PC-9 (cell line): ENCODE measurements at places on chromosomes 4 and X.

GRCh38 chr4:7134737-7135388 lies 57.5 kb upstream of the SORCS2 start:
- DNase-seq, result no peak
- H3K27ac ChIP-seq, result no peak overlapping the region
- H3K27me3 ChIP-seq, result no peaks in the 10 kb centered on the region; the same call in 1 of the 2 replicates
- H3K4me1 ChIP-seq, result no peaks in the 10 kb centered on the region
- H3K36me3 ChIP-seq, result no peaks in the 10 kb centered on the region

GRCh38 chr4:87423317-87424098 lies 1.1 kb downstream of the NUDT9 start:
- H3K4me1 ChIP-seq, result peaks cover 13% of the 10 kb centered on the region; the same call in 1 of the 2 replicates
- DNase-seq, result no peak
- H3K4me3 ChIP-seq, result peak overlapping the region; percentile 87
- no peaks in the 10 kb centered on the region for H3K27me3 ChIP-seq

GRCh38 chr4:73178389-73178788 lies 80.2 kb downstream of the ANKRD17 start:
- no peaks in the 10 kb centered on the region for H3K27me3 ChIP-seq
- no peak overlapping the region for H3K4me3 ChIP-seq
- DNase-seq, result no peak
- H3K36me3 ChIP-seq, result peaks cover 7% of the 10 kb centered on the region
- no peak overlapping the region for H3K27ac ChIP-seq

DNA sequence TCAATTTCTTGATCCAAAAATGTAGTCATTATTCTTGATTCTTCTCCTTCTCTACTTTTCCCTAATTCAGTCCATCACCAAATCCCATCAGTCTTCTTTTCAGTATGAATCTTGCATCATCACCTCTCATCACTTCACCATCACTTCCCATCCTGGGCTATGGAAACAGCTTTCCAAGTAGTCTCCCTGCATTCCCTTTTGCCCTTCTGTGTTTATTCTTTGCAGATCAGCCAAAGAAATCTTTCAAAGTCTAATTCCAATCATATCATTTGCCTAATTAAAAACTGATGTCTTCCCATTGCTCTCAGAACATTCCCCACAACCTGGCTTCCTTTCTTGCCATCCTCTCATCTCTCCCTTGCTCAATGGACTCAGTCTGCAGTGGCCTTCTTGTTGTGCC lies 201.7 kb upstream of the ADAMTS3 start:
- no peaks in the 10 kb centered on the region for H3K36me3 ChIP-seq
- no peaks in the 10 kb centered on the region for H3K27me3 ChIP-seq
- no peak overlapping the region for H3K27ac ChIP-seq

GRCh38 chr4:112003231-112003907 lies 141.9 kb upstream of the FAM241A start:
- no peaks in the 10 kb centered on the region for H3K36me3 ChIP-seq
- H3K27ac ChIP-seq, result no peak overlapping the region
- no peaks in the 10 kb centered on the region for H3K27me3 ChIP-seq
- no peaks in the 10 kb centered on the region for H3K4me1 ChIP-seq
- no peak overlapping the region for H3K4me3 ChIP-seq
- DNase-seq, result no peak

DNA sequence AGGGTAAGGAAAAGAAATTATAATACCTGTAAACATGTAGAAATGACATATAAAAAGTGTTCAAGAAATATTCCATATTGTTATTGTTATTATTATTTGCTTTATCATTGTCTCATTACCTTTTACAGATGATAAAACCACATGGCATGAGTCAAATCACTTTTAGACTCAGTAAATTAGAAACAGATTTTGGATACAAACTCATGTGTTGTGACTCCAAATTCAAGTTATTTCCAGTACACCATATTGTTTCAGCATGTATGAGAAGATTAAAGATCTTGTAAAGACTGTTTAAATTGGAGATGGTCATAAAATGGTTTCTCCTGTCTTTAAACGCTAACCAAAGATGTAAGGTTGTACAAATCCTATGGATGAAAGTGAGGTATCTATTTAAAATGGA lies 18.1 kb downstream of the PPP1R2C start:
- H3K4me3 ChIP-seq, result no peak overlapping the region
- no peaks in the 10 kb centered on the region for H3K36me3 ChIP-seq
- H3K27me3 ChIP-seq, result no peaks in the 10 kb centered on the region
- DNase-seq, result no peak

DNA sequence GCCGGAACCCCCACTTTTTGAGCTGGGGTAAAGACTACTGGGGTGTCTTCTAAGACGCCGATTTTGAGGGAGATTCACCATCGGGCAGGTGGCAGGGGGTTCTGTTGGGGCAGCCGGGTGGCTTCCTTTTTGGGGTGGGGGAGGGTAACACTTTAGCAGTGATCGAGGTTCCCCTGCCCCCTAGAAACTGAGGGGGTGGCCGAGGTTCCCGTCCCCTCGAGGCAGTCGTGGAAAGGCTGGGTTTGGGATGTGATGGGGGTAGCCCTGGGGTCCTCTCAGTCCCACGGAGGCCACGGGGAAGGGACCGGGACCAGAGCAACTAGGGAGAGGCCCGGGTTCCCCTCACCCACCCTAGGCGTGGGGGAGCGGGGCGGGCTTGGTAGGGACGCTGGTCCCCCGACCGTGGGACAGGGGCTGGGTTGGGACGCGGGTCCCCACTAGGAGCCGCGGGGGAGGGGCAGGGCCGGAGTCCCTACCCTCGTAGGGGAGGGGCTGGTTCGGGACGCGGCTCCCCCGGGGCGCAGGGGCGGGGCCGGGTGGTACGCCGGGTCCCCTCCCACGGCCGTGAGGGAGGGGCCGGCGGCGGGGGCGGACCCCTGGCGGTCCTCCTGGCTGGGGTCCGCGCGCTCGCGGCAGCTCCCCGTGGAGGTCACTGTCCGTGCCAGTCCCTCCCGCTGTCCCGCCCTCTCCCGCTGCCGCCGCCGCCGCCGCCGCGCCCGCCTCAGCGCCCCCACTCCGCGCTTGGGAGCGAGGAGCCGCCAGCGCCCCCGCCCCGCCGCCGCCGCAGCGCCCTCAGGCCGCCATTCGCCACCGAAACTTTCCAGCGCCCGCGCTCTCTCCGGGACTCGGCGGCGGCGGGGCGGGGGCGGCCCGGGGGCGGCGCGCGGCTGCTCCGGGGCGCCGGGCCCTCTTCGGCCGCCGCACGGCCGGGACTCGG lies at the start of gene TBL1X:
Gene TBL1X, plus strand, starts transcription at position 624 of the 937 bp plus-strand sequence. CDS start 188,529 bp downstream, outside the sequence.
- peak within 1 kb of the TSS; percentile 95 for H3K27ac ChIP-seq
- H3K27me3 ChIP-seq, result no peaks in the 10 kb centered on the region
- DNase-seq, result no peak
- no peaks in the 10 kb centered on the region for H3K36me3 ChIP-seq
- H3K4me3 ChIP-seq, result peak within 1 kb of the TSS; percentile 73
- peaks cover 21% of the 10 kb centered on the region for H3K4me1 ChIP-seq

DNA sequence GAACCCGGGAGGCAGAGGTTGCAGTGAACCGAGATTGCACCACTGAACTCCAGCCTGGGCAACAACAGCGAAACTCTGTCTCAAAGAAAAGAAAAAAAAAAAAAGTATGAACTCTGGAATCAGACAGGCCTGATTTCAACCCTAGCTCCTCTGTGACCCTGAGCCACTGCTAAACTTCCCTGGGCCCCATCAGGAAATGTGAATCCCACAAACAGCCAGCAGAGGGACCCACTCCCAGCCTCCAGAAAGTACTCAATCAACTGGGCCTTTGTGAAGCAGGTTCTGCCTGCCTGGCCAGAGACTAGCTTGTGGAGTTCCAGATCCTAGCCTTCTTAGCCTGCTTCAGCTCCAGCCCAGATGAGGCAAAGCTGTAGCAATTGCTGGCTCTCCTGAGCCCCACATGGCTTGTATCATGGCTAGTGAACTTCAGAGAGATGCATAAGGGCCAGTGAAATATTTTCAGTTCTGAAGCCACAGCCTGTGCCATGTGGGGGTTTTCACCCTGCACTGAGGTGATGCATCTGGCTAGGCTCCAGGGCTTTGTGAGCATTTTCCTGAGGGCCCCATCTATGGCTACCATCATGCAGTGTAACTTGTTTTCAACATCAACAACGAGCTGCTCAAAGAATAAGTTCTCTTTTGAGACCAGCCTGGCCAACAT lies 7.2 kb upstream of the IDS start:
- H3K27me3 ChIP-seq, result no peaks in the 10 kb centered on the region
- H3K27ac ChIP-seq, result peak overlapping the region; percentile 85
- H3K36me3 ChIP-seq, result no peaks in the 10 kb centered on the region
- peaks cover 44% of the 10 kb centered on the region for H3K4me1 ChIP-seq
- no peak overlapping the region; the same call in 1 of the 2 replicates for H3K4me3 ChIP-seq
- DNase-seq, result peak; percentile 71

DNA sequence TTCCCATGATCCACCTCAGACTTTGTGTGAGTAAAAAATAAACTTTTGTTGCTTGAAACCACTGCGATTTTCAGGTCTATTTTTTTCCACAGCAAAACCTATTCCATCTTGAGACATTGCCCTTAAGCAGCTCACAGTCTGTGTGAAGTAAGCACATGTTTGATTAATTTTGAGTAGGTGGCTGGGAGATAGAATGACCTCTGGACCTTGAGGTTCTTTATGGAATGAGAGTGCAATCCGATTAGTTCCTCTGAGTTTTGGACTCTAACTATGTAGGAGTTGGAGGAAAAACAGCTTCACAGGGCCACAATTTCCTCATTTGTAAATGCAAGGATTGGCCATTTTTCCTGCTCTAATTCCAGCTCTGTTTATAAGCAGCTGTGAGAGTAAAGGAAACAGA lies 234.1 kb upstream of the IGFBP7 start:
- no peak overlapping the region for H3K4me3 ChIP-seq
- H3K4me1 ChIP-seq, result no peaks in the 10 kb centered on the region
- no peak overlapping the region for H3K27ac ChIP-seq
- no peaks in the 10 kb centered on the region for H3K27me3 ChIP-seq
- DNase-seq, result no peak
- no peaks in the 10 kb centered on the region for H3K36me3 ChIP-seq

- peaks cover 26% of the 10 kb centered on the region for H3K4me1 ChIP-seq
- H3K36me3 ChIP-seq, result peaks cover 13% of the 10 kb centered on the region; the same call in 1 of the 2 replicates
- no peaks in the 10 kb centered on the region for H3K27me3 ChIP-seq
- peak overlapping the region; percentile 67 for H3K27ac ChIP-seq
- H3K4me3 ChIP-seq, result peak overlapping the region; percentile 24; the same call in 1 of the 2 replicates
These were observed 10.1 kb downstream of the WDR1 start for GRCh38 chr4:10106421-10107039.

GRCh38 chr4:26238778-26239679 lies 81.8 kb upstream of the RBPJ start:
- no peak for DNase-seq
- H3K4me1 ChIP-seq, result peaks cover 37% of the 10 kb centered on the region
- H3K4me3 ChIP-seq, result no peak overlapping the region
- H3K36me3 ChIP-seq, result no peaks in the 10 kb centered on the region

DNA sequence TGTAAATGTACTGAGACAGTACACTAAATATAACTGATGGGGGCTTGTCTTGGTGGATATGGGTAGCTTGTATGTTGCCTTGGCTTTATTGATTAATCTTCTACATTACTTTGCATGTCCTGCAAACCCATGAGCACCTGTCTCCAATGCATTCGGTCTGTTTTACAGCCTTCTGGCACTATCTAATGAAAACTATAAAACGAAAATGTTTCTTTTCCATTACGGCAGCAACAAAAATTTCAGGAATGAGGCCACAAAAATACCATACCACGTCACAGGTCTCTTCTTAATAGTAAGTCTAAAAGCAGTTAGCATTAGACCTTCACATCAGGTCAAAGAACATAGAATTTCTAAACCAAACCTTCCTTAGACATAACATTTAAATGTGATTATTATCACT lies 49.8 kb downstream of the EDNRA start:
- no peaks in the 10 kb centered on the region for H3K4me1 ChIP-seq
- no peak overlapping the region for H3K4me3 ChIP-seq

DNA sequence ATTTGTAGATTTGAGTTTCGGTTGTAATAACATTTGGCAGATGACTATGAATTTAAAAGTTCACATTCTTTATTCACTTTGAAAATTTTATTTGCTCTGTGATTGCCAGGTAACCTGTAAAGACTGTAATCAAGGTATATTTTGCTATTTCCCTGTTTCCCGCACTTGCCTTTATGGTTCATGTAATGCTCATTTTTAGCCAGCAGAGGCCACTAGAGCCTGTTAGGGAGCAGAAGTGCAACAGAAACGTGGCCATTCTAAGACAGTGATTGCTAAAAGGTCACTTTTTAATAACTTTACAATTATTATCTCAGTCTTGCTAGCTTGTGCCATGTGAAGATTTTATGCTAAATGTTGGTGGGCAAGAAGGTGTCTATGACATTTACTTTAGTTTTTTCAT lies 12.4 kb downstream of the YIPF6 start:
- DNase-seq, result no peak
- no peak overlapping the region for H3K4me3 ChIP-seq
- H3K36me3 ChIP-seq, result peaks cover 16% of the 10 kb centered on the region; the same call in 1 of the 2 replicates
- peaks cover 4% of the 10 kb centered on the region; the same call in 1 of the 2 replicates for H3K4me1 ChIP-seq
- H3K27me3 ChIP-seq, result no peaks in the 10 kb centered on the region
- no peak overlapping the region for H3K27ac ChIP-seq

- 0 out of 2 replicates have a peak, but pooled peaks cover 6% of the 10 kb centered on the region for H3K4me1 ChIP-seq
- no peak overlapping the region for H3K4me3 ChIP-seq
- DNase-seq, result no peak
- H3K36me3 ChIP-seq, result no peaks in the 10 kb centered on the region
- no peaks in the 10 kb centered on the region for H3K27me3 ChIP-seq
- H3K27ac ChIP-seq, result no peak overlapping the region
These were observed 18.8 kb upstream of the VSIG1 start for GRCh38 chrX:108025954-108026600.

DNA sequence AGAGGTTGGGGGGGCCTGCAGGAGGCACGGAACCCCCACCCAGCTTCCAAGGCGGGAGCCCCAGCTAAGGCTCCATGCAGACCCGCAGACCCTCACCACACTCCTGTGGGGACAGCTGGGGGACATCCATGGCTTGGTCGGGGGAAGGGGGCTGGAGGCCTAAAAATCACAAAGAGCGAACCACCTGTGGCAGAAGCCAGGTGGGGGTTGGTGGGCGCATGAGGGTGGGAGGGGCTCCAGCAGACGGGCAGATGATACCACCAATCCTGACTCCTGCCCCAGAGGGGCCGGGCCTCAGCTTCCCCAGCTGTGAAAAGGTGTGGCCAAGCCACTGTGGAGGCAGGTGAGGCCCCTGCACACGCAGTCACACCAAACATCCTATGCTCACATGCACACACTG lies 111.6 kb downstream of the FAM53A start:
- H3K4me3 ChIP-seq, result no peak overlapping the region
- no peak for DNase-seq
- no peaks in the 10 kb centered on the region for H3K36me3 ChIP-seq
- H3K27me3 ChIP-seq, result peaks cover 36% of the 10 kb centered on the region
- no peak overlapping the region for H3K27ac ChIP-seq
- H3K4me1 ChIP-seq, result no peaks in the 10 kb centered on the region

DNA sequence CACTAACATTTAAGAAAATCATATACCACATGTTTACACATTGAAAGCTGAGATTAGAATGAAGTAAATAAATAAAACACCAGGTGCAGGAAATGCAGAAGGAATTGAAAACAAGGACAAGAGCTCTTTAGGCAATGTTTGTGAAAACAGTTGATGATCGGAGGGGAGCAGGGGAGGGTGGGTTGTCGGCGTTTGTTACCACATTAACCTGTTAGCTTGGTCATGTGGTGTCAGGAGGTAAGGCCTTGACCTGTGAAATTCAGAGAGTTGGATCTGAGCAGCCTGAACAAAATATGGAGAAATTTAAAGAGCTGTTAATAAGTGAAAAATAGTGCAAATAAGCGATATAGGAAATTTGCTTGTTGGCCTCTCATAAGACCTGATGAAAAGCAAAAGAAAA lies 759.9 kb downstream of the PDHA2 start:
- DNase-seq, result no peak
- no peak overlapping the region for H3K4me3 ChIP-seq
- no peaks in the 10 kb centered on the region for H3K27me3 ChIP-seq
- H3K4me1 ChIP-seq, result no peaks in the 10 kb centered on the region
- no peaks in the 10 kb centered on the region for H3K36me3 ChIP-seq
- H3K27ac ChIP-seq, result no peak overlapping the region

GRCh38 chr4:10773656-10774055 lies 89.1 kb upstream of the CLNK start:
- no peak overlapping the region for H3K4me3 ChIP-seq
- no peak overlapping the region for H3K27ac ChIP-seq
- H3K36me3 ChIP-seq, result no peaks in the 10 kb centered on the region
- H3K4me1 ChIP-seq, result no peaks in the 10 kb centered on the region
- DNase-seq, result no peak
- H3K27me3 ChIP-seq, result no peaks in the 10 kb centered on the region
